ENCODE measurements at places on chromosomes 1 and 21. TPM values are rescaled to one million over a fixed set of nuclear protein-coding genes. Genes with fewer than 3 reads are reported as not detected.

NOTCH2NLA gene
- 79.0 TPM for total RNA-seq

POMGNT1 gene
- total RNA-seq, result 48.1 TPM

RNU1-4 gene
- total RNA-seq, result 2,323 TPM

RGS13 gene
- total RNA-seq, result not detected

CELA3B gene
- total RNA-seq, result not detected

CD52 gene
- total RNA-seq, result not detected

HES5 gene
- total RNA-seq, result 3.8 TPM

PDC gene
- total RNA-seq, result not detected

LCE2B gene
- total RNA-seq, result not detected

SPRR5 gene
- total RNA-seq, result not detected

SERINC2 gene
- 23.2 TPM for total RNA-seq

DNA sequence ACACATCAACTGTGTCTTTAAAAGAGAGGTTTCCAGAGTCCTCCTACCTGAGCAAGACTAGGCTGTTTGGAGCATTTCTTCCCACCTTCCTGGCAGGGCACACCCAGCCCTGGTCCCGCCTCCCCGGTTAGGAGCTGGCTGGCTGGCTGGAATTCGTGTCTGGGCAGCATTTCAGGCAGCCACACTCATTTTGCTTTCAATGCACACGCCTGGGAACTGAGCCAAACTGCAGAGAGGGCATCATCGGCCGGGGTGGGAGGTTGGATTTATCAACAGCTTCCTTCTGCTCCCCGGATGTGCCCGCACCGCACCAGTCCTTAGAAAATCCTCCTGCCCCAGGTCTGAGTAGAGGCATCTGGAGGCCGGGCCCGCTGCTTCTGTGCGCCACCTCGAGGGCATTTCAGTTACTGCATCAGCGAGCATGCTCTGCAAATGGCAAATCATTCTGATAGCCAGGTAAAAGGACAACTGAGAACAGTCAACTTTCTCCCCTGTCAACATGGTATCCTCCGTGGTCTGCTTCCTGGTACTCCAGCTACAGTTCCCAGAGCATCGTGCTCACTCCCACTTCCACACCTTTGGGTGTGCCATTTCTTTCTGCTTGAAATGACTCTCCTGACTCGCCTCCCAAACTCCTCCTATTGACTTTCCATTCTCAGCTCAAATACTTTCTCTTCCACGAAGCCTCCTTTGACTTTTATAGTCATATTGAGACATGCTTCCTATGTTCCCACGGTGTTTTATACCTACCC is 20.6 kb downstream of the TCEA3 start:
- DNase-seq, result peak; percentile 98

DNA sequence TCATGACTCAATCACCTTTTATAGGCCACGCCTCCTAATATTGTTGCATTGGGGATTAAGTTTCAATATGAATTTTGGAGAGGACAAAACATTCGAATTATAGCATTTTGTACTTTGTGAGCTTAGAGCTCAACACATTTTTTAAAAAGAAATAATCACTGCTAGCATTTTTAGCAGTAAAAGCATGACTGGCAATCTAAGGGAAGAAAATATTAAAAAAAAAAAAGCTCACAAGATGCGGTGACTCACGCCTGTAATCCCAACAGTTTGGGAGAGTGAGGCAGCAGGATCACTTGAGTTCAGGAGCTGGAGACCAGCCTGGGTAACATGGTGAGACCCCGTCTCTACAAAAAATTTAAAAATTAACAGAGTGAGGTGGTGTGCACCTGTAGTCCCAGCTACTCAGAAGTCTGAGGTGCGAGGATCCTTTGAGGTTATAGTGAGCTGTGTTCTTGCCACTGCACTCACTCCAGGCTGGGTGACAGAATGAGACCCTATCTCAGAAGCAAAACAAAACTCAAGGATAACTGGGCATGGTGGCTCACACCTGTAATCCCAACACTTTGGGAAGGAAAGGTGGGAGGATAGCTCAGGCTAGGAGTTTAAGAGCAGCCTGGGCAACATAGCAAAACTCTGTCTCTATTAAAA is 28.8 kb upstream of the DIPK1A start:
- DNase-seq, result peak; percentile 65

DNA sequence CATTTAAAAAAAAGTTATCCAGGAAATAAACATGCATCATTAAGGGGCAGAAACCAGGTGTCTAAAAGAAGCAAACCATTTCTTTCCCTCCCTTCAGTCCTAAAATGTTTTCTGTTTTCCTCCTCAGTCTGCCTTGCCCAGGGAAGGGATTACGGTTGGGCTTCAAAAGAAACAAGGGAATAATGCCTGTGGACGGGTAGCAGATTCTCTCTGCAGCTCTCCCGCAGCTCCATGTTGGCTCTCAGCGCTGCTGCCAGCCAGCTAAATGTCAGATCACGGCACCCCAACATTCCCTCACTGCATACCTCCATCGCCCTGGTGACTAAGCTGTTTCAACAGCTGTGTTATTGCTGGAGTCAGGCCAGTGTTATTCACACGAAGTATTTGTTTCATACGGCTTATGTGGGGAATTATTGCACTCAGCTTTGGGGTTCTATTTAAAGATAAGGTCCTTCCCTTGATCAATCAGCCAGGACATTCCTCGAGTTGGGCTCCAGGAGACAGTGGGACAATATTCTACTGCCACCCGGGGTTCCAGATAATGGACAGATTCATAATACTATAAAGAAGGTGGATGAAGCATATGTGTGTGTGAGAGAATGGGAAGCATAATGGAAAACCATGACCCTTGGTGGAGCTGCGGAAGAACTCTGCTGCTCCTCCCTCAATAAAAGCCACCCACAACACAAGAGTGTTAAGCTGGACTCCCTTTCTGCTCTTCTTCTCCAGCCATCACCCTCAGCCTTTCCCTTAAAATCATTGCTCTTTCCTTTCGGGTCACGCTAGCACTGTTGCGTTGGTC is 58.2 kb downstream of the WLS start:
- DNase-seq, result peak; percentile 95

- peak; percentile 51 for DNase-seq
These were observed 9.5 kb downstream of the RRP15 start for GRCh38 chr1:218294546-218294945.

DNA sequence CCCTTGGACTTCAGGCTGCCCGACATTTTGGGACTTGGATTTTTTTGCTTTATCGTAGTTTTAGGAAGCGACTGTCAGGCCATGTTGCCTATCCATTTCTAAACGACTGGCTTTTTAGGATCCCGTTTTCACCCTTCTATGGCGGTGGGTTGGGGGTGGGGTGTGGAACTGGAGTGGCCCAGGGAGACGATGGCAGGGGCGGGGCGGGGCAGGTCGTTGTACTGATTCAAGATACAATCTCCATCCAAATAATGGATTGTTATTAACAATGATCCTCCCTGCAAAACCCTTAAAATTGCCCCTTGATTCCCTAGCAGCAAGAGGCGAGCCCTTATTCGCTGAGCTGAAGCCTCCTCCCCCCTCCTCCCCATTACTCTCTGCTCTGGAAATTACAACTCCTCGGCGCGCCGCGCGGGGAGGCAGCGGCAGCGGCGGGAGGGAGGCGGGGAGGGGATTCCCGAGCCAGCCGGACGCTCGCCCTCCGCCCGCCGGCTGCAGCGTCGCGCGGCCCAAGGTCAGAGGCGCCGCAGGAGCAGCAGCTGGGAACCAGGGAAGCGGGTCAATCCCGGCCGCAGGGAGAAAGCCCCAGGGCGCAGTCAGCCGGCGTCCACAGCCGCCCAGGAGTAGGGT is at the start of gene TRIM67:
TSS of gene TRIM67 (plus strand) at position 392 of the 630 bp plus-strand sequence. CDS start 912 bp downstream, outside the sequence.
- DNase-seq, result no peak

DNA sequence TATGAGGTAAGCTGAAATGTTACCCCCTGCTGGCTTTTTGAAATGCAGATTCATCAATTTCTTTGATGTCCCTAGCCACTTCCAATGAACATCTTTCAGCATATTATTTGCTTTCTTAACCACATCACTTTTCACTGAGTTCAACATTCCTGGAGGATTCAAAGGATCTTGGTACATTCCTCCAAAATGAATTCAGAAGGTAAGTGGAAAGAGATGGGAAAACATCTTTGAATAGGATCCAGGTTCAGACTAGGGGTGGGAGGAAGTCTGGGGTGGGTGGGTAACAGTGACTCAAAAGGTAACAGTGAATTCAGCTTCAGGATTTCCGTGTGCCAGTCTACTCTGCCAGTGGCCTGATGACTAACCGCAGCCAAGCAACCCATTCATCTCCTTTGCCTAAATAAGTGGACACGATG is 180.7 kb downstream of the ZC3H11B start:
- peak; percentile 26 for DNase-seq

DNA sequence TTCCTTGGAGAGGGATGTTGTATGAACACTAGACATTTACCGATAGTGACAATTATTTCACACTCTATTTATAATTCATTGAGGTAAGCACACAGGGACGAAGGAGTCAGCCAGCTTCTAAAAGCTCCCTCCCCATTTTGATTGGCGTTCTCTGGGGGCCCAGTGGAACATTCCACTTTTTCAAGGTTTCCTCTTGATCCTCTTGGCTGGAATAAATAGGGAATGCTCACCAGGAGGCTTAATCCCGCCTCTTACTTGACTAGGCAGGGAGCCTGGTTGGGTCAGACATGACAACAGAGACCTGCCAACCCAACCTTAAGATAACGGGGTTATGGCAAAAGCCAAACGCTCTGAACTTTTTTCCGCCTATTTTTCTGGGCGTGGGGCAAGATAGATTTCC is 974 bp downstream of the ACTN2 start:
- no peak for DNase-seq

DNA sequence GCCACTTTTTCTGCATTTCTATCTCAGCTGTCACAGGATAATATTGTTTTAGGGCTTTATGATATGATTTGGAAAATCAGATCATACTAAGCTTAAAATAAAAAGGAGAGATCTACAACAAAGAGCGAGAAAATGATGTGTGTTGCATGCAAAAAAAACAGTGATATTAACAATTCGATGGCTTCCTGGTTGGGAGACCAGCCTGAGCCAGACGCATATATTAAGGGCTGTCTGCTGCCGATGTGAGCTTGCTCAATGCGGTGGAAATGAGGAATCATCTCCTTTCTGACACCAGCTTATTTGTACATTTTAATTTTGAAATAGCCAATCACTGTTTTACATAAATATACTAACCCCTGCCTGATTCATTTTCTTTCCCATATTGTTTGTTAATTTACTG is 862.6 kb downstream of the USP25 start:
- no peak for DNase-seq

DNA sequence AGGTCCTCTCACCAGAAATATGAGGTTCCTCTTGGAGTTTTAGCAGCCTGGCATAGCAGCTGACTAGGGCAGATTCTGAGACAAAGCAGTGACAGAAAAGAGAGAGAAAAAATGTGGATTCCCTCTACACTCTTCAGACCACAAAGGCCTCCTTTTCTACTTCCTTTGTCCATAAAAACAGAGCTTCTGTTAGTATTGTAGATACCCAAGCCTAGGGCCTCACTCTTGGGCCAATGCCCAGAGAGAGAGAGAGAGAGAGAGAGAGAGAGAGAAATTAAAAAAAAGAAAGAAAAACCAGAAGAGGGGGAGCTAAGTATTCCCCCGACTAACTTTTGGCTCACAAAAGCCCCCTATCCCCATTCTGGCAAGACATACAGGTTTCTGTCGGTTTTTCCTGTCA is 2.4 kb upstream of the ZRANB2 start:
- DNase-seq, result no peak

DNA sequence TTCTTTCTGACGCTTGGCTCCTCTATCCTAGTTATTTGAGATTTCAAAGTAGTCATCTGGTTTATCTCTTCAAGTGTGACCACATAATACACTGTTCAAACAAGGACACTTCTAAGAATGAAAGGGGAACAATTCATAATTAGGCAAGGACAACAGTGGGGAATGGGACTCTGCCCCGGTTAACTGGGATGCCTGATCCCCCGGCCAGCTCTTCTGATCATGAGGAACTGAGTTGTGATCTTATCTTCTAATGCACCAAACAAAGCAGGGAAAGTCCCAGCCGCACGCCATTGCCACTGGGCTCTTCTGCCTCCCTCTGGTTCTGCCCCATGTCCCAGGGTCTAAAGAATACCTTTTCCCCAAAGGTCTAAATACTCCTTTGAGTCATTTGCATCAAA is 158.2 kb upstream of the IRF2BP2 start:
- DNase-seq, result no peak

GRCh38 chr21:36750576-36750959 is 51.7 kb downstream of the SIM2 start:
- DNase-seq, result no peak

- no peak for DNase-seq
These were observed 7.2 kb upstream of the COL6A1 start for GRCh38 chr21:45974073-45975019.

GRCh38 chr1:33424610-33425009 is 6.3 kb downstream of the PHC2 start:
- DNase-seq, result peak; percentile 28

DNA sequence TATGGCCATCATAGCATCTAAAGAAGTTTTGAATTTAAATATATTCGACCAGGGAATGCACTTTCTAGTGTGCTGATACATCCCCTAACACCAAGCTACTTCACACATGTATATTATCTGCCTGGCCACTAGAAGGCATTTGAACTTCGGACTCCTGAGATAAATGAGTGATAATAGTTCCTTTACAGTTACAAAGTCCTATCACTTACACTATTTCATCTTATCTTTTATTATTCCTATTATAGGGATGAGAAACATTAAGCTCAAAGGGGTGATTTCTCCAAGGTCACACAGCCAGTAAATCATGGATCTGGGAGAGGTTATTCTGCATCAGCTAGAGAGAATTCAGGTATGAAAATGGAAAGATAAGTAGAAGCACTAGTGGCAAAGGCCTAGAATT is 40.3 kb downstream of the GPATCH2 start:
- DNase-seq, result no peak

- no peak for DNase-seq
These were observed 96.5 kb downstream of the DAB1 start for GRCh38 chr1:57327336-57327735.

DNA sequence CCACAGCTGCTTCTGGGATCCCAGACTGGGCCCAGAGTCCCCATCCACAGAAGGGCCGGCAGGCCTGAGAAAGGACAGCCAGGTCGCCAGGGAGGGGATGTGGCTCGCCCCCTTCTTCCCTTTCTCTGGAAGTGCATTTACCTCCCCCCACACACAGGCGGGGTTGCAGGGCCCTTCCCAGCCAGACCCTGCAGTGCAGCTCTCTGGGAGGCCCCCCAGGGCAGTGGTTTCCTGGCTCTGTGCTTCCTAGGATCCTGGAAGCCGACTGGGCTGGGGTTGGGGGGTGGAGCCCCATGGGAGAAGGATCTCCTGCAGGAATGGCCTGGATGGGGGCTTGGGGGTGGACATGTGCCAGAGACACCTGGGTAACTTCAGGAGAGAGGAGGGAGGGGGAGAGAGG is 4.2 kb upstream of the COL6A1 start:
- DNase-seq, result no peak

GRCh38 chr1:167121375-167122120 is 27.7 kb downstream of the STYXL2 start:
- DNase-seq, result peak; percentile 47

- no peak for DNase-seq
These were observed 210.4 kb downstream of the KCNK2 start for GRCh38 chr1:215292932-215293331.

GRCh38 chr1:171919891-171920887 is 78.9 kb downstream of the DNM3 start:
- no peak for DNase-seq

- no peak for DNase-seq
These were observed 48.7 kb downstream of the TRIM33 start for GRCh38 chr1:114462341-114462740.

GRCh38 chr1:68623700-68624099 is 126.8 kb upstream of the DEPDC1 start:
- DNase-seq, result no peak
